AG09309 (cell line): ENCODE measurements at places on chromosomes 4 and X.
A peak's percentile ranks its signal among the peaks of the same experiment; 100 is the strongest.

- DNase-seq = no peak
Observed at GRCh38 chr4:25180524-25181131, 20.4 kb upstream of the SEPSECS start.

GRCh38 chrX:71998836-71999509 lies 88.3 kb downstream of the NHSL2 start:
- DNase-seq = no peak

DNA sequence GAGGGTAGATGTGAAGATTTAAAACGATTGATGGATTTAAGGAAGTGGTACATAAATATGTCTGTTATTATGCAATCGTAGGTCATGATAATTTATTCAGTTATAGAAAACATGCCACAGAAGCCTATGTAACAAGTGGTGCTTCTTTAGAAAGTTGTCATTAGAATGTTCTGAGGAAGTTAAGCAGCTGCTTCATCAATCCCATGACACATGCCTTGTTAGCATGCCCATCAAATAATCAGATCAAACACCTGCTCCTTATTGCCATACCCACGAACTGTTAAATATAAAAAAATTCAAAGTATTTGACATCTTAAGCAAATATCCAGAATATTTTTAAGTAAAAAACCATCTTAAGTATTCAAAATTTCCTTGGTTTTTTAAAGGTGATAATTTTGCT lies 76.4 kb upstream of the MYOZ2 start:
- DNase-seq = no peak

DNA sequence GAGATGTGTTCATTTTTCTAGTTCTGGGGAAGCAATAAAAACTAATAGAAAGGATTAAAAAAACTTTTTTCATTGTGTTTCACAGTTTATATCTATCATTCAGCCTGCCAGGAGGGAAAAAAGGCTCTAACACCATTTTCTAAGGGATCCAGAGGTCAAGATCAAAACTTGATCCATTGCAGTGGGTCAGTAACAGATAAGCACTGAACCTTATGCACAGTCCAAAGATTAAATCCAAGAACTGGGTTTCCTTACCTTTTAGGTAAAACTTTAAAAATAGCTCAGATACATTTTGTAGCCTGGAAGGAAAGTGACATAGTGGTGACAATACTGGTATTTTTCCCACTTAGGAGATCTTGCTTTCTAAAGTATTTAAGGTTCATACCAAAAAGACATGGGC lies 12.7 kb downstream of the MTTP start:
- no peak for DNase-seq

GRCh38 chr4:128385683-128386304 lies 98.2 kb upstream of the PGRMC2 start:
- DNase-seq = no peak

DNA sequence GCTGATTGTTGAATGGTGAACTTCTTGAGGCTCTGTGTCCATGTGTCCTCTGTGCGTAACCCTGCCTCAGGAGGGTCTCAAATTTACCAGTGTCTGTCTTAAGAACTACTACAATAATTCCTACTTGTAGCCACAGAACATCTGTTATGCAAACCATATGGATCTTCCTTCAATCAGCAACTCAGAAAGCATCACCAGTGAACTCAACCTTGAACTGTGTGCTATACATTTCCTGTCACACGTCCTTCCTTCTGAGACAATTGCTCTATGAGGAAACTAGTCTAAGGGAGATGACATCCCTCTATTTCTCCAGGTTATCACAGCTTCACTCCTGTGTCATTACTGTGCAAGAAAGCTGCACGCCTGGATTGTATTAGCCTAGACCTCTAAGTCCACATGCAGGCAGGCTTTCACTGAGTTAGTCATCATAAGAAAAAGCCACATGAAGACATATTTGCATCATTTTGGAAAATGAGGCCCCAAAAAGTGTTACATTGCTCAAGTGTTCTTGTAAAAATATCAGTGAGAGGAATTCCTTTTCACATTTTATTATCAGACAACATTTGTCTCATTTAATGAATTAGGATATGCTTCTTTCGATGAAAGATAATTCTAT lies 157.8 kb downstream of the AFF2 start:
- no peak for DNase-seq

GRCh38 chr4:77413766-77414165 lies 191.9 kb upstream of the CXCL13 start:
- DNase-seq = no peak

- no peak for DNase-seq
Observed at GRCh38 chr4:1715002-1715758, 3.1 kb upstream of the SLBP start.

GRCh38 chrX:116317409-116317808 lies 119.0 kb upstream of the SLC6A14 start:
- no peak for DNase-seq

- no peak for DNase-seq
Observed at GRCh38 chrX:107542500-107542899, 85.8 kb upstream of the PRPS1 start.

DNA sequence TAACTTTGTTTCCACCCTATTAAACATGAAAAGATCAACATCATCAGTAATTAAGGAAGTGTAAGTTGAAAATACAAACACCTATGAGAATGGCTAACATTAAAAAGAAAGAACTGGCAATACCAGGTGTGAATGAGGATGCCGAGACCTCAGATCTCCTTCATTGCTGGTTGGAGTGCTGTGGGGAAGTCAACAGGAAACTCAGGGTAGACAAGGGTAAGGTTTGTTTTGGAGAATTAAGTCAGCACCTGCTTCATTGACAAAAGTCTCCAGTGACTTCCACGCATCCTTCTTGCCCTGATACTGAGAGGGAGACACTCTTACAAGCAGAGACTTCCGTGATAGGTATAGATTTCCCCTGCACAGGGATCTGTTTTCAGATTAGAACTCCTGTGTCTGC lies 106.1 kb downstream of the IRF2 start:
- no peak for DNase-seq

DNA sequence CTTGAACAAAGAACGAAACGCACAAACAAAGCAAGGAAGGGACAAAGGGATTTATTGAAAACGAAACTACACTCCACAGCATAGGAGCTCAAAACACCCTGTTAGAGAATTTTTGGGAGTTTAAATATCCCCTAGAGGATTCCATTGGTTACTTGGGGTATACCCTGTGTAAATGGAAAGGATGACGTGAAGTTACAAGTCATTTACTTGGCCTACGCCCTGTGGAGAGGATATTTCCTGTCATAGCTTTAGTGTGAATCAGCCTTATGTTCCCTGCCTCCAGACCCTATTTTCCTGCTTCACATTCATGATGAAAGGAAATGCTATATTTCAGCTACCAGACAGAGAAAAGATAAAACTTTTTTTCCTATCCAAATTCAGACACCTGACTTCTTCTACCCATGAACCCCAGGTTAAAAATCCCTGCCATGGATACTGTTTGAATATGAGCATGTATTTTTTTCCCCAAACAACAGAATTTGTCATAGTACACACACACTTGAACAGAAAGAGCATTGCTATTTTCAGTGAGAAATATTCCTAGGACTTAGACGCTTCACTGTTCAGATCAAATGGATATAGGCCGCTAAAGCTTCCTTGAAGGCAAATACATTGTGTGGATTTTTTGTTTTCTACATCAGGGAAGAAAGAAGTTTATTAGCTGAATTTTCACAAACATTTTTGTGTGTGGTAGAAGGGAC lies 20.4 kb downstream of the PIN4 start:
- peak; percentile 29 for DNase-seq

DNA sequence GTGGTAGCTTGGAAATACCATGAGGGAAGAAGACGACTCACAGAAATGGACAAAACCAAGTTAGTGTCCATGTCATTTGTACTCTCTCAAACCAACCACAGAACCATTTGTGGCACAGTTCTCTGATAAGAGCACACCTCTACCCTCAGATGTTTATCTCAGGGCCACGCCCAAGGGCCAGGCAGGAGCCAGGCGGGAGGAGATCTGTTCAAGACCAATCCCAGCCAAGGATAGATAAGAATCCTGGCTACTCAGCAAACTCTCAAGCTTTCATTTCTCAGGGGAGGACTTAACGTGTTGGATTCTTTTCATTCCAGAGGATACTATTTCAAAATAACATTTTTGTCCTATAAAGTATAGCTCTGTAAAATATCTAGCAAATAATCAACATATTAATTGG lies 95.0 kb downstream of the NYX start:
- DNase-seq = no peak

- no peak for DNase-seq
Observed at GRCh38 chr4:137067735-137068134, 464.6 kb downstream of the PCDH18 start.

DNA sequence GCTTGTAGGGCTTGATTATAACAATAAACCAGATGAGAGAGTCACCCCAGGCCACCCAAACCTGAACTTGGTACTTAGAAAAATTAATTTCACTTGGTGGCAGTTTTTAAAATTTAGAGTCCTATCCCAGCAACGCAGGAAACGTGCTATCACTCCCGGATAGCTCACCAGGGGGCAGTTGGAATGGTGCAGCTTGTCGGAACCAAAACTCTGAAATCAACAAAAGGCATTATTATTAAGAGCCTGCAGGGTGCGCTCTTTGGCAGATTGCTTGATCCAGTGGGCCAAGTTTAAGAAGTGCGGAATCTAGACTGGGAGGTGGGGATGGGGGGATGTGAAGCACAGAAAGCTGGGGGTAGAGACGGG lies 2.4 kb downstream of the FRAS1 start:
- no peak for DNase-seq

- no peak for DNase-seq
Observed at GRCh38 chr4:39497909-39498726, 29.1 kb downstream of the UGDH start.
